ENCODE measurements at places on chromosomes 5 and 9. TPM values are rescaled to one million over a fixed set of nuclear protein-coding genes. Genes with fewer than 3 reads are reported as not detected.
A peak's percentile ranks its signal among the peaks of the same experiment; 100 is the strongest.

CCDC180 gene
- 1.4 TPM for polyA plus RNA-seq

GRCh38 chr5:38417658-38418017, 138.8 kb downstream of the LIFR start:
- no peaks in the 10 kb centered on the region for H3K27me3 ChIP-seq
- DNase-seq, result no peak
- H3K27ac ChIP-seq, result no peak overlapping the region
- peaks cover 9% of the 10 kb centered on the region for H3K4me1 ChIP-seq

DNA sequence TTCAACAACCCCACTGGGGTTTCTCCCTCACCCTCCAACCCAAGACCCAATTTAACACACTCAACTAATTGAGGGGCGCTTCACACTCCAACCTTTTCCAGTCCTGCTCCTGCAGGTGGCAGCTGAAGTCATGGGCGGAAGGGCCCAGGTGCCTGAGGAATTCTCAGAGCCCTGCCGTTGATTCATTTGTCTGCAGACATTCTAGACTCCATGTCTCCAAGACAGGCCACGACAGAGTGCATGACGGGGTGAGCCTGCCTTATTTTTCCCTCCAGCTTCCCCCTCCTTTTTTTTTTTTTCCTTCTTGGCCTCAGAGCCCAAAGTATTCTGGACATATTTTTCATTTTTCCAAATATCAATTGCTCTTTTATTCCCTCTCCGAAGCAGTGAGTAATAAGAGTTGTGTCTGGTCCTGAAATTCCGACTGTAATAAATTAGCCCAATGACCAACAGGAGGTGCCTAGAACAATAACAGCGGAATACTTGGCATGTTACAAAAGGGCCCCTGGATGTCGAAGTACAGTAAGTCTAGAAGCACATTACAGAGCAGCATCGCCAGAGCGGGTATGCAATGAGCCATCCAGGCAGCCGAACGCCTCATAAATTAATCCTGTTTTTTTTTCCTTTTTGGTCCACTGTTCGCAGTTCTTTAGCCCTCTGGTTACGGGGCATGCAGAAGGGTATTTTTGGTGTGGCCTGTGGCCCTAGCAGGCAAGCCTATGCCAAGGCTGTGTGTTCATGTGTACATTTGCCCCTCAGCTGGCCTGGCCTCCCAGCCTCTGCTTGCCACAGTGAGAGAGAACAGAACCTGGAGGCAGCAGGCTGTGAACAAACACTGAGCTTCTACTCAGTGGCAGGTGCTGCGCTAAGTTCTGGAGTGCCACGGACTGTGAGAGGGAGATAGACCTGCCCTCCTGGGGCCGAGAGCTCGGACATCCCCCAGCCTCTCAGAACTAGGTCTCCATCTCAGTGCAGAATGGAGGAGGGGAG, 8.6 kb upstream of the SMIM23 start:
- H3K27ac ChIP-seq, result no peak overlapping the region
- H3K4me1 ChIP-seq, result peaks cover 13% of the 10 kb centered on the region
- no peaks in the 10 kb centered on the region for H3K27me3 ChIP-seq

GRCh38 chr9:80811656-80812055, 877.7 kb downstream of the TLE1 start:
- peaks cover 4% of the 10 kb centered on the region for H3K4me1 ChIP-seq
- no peaks in the 10 kb centered on the region for H3K27me3 ChIP-seq
- H3K27ac ChIP-seq, result no peak overlapping the region
- DNase-seq, result no peak
- no peak overlapping the region for H3K4me3 ChIP-seq

UGT3A1 gene
- polyA plus RNA-seq, result not detected

DNA sequence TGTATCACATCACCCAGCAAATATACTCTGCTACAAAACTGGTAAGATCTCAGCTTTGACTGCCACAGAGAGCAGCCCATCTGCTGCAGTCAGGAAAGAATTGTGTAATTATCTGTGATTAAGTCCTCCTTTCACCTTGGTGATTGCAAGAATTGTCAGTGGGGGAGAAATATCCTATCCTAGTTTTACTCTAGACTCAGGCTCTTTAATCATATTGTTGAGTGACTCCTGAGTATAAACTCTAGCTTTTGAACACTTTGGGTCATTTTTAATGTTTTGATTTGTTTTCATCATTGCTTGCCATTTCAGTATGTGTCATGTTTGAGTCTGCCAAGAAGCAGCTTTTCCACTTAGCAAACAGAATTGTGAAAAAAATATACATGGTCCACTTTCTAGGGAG, 32.1 kb downstream of the VCAN start:
- no peak overlapping the region for H3K27ac ChIP-seq
- no peaks in the 10 kb centered on the region for H3K36me3 ChIP-seq
- DNase-seq, result no peak
- no peaks in the 10 kb centered on the region for H3K4me1 ChIP-seq

DNA sequence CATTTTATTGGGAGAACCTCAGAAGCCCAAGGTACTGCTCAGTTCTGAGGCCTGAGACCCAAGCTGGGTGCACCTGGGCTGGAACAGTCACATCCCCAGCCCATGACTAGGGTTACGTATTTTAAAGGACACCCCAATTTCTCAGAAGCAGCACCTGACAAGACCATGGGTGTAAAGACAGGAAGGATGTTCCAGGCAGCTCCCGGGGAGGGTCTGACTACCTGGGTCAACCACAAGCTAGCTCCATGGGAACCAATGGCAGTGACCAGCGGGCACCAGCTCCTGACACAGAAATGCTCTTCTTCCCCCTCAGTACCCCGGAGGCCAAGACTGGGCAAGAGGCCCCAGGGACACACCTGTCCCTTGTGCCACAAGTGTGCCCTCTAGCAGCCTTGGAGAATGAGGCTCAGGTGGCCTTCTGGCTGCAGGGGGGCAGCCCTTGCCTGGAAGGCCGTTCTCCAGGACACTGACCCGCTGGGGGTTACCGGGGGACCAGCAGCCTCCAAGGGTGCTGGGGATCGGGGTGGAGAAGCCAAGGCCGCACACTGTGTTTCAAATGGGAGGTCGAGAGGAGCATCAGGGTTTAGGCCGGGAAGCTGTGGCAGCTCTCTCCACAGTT, 52.6 kb downstream of the IPPK start:
- DNase-seq, result peak; percentile 61
- H3K4me3 ChIP-seq, result peak overlapping the region; percentile 19
- H3K36me3 ChIP-seq, result no peaks in the 10 kb centered on the region
- peak overlapping the region; percentile 90 for H3K27ac ChIP-seq
- no peaks in the 10 kb centered on the region for H3K27me3 ChIP-seq

DNA sequence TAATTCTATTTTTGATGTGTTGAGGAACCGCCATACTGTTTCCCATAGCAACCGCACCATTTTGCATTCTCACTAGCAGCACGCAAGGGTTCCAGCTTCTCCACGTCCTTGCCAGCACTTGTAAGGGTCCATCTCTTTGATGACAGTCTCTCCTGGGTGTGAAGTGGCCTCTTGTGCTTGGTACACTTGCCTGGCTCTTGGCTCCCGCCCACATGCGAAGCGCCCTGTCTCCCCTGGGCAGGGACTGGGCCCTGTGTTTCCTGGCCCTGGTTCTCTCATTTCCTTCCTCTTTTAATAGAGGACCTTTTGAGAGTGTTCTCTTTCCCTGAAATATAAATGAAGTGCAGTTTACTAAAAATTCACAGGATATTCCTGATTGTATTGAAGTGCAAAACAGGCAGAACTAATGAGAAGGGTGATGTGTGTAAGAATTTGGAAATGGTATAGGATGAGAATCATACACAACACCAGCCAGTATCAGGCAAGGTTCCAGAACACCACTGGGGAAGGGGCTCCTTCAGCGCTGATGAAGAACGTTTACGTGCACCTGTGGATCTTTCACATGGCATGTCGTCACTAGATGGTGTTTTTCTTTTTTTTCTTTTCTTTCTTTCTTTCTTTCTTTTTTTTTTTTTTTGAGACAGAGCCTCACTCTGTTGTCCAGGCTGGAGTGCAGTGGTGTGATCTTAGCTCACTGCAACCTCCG, 73.0 kb downstream of the EHMT1 start:
- no peaks in the 10 kb centered on the region for H3K27me3 ChIP-seq
- no peaks in the 10 kb centered on the region for H3K36me3 ChIP-seq
- H3K4me1 ChIP-seq, result peaks cover 70% of the 10 kb centered on the region
- no peak overlapping the region for H3K27ac ChIP-seq
- no peak for DNase-seq

DNA sequence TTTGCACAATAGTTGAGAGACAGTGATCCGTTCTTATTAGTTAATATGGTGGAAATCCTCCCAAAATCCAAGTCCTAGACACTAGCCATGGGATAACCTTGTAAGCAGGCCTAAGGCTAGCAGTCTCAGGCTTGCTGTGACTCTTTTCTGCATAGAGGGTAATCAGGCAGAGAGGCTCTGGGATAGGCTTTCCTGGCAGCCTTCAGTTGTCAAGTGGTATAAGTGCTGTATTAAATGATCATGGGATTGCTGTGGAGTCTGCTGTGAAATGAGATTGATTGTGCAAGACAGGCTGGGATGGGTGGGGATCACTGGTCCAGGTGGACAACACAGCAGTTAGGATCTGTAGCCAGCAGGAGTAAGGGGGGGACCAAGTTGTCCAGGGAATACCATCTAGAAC, 416.4 kb downstream of the TLE4 start:
- H3K27ac ChIP-seq, result no peak overlapping the region
- H3K4me1 ChIP-seq, result peaks cover 10% of the 10 kb centered on the region
- DNase-seq, result no peak

DNA sequence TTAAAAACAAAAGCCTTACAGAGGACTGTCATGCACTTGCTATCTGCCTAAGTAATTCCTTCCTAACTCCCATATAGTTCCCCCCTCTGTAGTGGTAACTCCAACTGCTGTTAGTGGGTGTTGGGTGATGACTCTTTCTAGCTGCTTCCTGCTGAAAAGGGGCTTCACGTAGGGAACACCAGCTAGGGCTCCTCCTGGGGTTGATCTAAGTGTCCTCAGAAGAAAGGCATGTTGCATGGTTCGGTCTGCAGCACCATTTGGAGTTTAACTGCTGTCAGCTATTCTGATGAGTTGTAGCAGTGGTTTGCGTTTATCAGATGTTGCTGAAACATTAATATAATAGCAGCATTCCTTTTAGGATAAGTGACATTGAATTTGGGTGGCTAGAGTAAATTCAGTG, 281.9 kb upstream of the TUSC1 start:
- H3K27ac ChIP-seq, result no peak overlapping the region
- no peaks in the 10 kb centered on the region for H3K27me3 ChIP-seq
- H3K4me1 ChIP-seq, result no peaks in the 10 kb centered on the region

DNA sequence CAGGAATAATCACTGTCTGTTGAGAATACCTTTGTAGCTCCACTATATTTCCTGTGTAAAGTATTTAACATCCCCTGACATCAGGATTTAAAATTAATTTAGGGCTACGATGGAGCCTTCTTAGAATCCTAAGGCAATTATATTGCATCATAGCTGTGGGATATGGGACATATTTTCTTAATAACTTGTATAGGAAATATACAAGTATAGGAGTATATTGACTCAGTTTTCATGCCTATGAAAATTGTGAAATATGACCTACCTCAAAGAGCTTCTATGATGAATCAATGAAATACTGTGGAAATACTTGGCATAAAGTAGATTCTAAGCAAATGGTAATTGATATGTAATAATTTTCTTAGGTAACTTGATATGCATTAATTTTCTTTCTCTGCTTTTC, 221.0 kb upstream of the KLF4 start:
- H3K36me3 ChIP-seq, result no peaks in the 10 kb centered on the region
- no peaks in the 10 kb centered on the region for H3K27me3 ChIP-seq
- H3K4me3 ChIP-seq, result no peak overlapping the region
- no peak for DNase-seq
- no peaks in the 10 kb centered on the region for H3K4me1 ChIP-seq

GRCh38 chr5:139788294-139788910, 7.2 kb upstream of the PSD2 start:
- H3K36me3 ChIP-seq, result no peaks in the 10 kb centered on the region
- peak overlapping the region; percentile 51 for H3K4me3 ChIP-seq
- no peak for DNase-seq
- H3K27me3 ChIP-seq, result no peaks in the 10 kb centered on the region
- peak overlapping the region; percentile 71 for H3K27ac ChIP-seq

DNA sequence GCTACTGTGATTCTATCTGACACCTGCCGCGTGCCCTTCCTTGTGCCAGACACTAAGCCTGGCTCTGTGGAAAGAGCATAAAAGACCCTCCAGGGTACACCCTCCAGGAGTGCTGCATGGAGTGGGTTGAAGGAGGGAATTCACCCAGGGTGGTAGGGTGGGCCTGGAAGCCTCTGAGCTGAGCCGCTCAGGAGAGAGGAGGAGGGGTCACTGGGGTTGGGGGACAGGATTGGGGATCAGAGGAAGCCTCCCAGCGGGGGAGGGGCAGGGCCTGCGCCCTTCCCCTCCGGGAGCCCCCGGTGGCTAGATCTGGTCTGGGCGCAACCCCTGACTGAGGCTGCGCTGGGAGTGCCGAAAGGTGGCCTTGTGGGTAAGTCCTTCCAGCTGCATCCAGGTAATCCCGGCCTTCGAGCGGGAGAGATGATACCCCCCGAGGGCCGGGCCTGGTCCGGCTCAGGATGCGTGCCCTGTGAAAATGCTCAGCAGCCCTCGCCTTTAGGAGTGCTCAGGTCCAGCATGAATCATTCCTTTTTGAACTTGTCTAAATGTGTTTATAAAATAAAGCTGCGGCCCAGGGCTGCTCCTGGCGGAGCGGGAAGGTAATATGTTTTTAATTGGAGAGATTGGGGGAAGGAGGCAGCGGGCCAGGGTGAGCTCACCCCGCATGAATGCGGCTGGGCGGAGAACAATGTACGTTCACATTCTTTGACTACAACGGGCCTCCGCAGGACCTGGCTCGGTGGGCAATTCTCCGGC, 118.1 kb upstream of the SMIM23 start:
- no peak overlapping the region for H3K4me3 ChIP-seq
- peak overlapping the region; percentile 44 for H3K27ac ChIP-seq
- no peaks in the 10 kb centered on the region for H3K4me1 ChIP-seq
- DNase-seq, result peak; percentile 79
- H3K36me3 ChIP-seq, result no peaks in the 10 kb centered on the region
- H3K27me3 ChIP-seq, result no peaks in the 10 kb centered on the region
